ENCODE measurements at places on chromosomes 2 and 18. TPM values are rescaled to one million over a fixed set of nuclear protein-coding genes. Genes with fewer than 3 reads are reported as not detected.

DNA sequence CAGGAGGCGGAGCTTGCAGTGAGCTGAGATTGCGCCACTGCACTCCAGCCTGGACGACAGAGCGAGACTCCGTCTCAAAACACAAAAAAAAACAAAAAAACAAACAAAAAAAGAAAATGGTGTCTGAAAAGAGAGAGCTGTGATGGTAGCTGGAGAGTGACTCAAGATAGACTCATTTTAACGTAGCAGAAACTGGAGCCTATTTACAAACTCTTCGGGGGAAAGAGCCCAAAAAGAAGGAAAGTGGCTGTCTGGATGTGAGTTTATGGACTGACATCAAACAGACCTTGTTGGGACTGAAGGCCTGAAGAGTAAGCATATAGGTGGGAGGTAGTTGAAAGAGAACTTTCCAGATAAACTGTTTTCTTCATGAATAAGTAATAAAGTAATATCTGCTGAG lies 51.8 kb downstream of the LIMS1 start:
- no peak for DNase-seq

GRCh38 chr2:128986867-128987268 lies 668.2 kb upstream of the HS6ST1 start:
- DNase-seq = no peak

LIPG gene
- total RNA-seq = not detected

ARID5A gene
- total RNA-seq = 17.3 TPM

DNA sequence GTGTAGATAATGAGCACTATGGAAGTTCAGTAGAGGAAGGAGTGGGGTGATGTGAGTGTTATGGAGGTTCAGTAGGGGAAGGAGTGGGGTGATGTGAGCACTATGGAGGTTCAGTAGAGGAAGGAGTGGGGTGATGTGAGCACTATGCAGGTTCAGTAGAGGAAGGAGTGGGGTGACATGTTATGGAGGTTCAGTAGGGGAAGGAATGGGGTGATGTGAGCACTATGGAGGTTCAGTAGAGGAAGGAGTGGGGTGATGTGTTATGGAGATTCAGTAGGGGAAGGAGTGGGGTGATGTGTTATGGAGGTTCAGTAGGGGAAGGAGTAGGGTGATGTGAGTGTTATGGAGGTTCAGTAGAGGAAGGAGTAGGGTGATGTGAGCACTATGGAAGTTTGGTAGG lies 116.3 kb upstream of the SMAD7 start:
- DNase-seq = no peak

DNA sequence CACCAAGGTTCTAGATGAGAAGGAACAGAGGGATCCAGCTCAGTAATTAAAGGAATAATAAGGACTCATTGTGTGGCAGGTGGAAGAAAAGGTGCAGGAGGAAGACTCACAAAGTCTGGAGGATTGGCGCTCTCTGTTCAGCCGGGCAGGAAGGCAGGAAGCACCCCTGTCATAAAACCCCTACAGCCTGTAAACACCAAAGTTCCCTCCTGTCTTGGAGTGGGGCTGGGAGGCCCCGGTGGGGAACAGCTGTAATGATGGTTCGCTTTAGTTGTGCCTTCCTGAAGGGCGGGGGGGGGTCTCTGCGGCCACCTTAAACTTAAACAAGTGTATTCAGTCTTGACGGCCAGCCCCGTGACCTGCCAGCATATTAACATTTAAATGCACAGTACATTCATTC lies 84.3 kb downstream of the GBX2 start:
- DNase-seq = no peak

DNA sequence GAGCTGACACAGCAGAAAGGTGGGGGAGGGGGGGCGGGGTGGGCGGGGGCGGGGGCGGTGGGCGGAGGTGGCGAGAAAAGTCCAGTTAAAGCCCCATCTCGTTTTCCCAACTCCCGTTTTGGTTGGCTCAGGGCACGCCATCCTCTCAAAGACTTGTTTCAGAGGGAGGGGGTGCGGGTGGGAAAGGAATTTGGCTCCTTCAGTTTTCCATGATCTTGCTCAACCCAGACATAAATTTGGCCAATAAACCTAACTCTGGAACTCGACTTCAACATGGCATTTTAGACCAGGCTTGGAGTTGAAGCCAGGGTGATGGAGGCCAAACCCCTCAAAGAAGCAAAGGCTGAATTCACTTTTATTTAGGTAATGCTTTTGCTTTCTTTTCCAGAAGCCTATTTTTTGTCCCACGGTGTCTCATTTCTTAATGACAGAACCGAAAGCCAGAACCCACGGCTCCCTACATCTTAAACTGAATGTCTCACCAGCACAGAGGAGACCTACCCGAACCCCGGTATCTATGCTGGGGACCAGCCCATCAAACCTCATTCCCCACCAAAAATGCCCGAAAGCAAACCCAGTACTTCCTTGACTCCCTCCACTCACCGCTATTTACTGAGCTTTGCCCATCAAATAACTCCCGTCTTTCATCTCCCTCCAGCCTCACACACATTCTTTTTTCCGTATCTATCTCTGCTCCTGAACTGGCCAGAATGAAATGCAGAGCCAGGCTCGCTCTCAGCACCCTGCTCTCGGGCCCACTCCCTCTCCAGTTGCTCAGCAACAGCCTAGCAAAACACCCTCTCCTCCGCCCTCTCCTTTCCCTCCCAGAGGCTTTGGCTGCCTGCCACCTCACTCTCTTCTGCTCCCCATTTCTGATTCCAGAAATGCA lies 4.3 kb downstream of the IGFBP5 start:
- peak; percentile 88 for DNase-seq

- DNase-seq = no peak
Measured at GRCh38 chr2:168583064-168583709, 127.1 kb downstream of the CERS6 start.

GRCh38 chr18:7750095-7750663 lies 183.1 kb downstream of the PTPRM start:
- DNase-seq = no peak

SUMO1 gene
- total RNA-seq = 71.2 TPM

- DNase-seq = no peak
Measured at GRCh38 chr2:38217401-38218188, 141.6 kb upstream of the CYP1B1 start.

DNAJB2 gene
- 77.5 TPM for total RNA-seq

GRCh38 chr2:180535289-180535688 lies 445.1 kb upstream of the UBE2E3 start:
- no peak for DNase-seq

DNA sequence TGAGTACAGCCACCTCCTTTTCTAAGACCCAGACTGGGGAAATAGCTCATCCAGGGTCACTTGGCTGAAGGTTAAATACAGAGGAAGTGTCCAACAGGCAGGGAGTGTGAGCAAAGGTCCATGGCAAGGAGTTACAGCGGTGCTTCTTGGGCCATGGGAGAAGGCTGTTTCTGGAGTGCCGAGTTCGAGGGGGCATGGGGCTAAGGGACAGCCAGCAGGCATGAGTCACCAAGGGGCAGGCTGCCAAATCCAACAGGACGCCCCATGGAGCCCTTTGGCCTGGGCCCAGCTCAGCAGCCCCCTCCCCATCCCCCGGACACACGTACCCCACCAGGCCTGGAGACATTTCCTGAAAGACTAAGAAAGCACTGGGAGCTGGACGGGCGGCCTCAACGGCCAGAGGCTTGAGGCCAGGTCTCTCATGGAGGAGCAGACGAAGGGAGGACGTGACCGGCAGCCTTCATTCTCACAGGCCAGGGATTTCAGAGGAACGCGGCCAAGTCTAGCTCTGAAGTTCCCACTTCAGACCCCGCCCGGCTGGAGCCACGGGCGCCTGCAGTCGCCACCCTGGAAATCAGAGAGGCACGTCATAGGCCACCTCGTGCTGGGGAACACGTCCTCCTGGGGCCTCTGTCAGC lies 160.4 kb downstream of the SMAD7 start:
- peak; percentile 84 for DNase-seq

CDC42EP3 gene
- 81.9 TPM for total RNA-seq

DNA sequence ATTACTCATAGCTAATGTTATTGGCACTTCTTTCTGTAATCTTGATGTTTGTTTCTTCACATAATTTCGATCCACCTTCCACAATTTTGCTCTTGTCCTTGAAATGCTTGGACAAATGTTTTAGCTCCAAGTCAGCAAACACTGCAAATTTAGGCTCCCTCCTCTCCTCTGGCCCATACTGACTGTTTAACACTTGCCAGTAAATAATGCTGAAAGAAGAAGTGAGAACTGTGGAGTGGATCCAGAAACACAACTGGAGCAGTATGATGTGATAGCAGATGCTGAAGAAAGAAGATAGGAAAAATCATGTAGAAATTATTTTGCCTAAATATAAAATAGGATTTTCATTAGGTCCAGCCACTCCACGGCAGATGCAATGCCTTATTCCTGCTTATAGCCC lies 415.0 kb upstream of the GYPC start:
- no peak for DNase-seq

DNA sequence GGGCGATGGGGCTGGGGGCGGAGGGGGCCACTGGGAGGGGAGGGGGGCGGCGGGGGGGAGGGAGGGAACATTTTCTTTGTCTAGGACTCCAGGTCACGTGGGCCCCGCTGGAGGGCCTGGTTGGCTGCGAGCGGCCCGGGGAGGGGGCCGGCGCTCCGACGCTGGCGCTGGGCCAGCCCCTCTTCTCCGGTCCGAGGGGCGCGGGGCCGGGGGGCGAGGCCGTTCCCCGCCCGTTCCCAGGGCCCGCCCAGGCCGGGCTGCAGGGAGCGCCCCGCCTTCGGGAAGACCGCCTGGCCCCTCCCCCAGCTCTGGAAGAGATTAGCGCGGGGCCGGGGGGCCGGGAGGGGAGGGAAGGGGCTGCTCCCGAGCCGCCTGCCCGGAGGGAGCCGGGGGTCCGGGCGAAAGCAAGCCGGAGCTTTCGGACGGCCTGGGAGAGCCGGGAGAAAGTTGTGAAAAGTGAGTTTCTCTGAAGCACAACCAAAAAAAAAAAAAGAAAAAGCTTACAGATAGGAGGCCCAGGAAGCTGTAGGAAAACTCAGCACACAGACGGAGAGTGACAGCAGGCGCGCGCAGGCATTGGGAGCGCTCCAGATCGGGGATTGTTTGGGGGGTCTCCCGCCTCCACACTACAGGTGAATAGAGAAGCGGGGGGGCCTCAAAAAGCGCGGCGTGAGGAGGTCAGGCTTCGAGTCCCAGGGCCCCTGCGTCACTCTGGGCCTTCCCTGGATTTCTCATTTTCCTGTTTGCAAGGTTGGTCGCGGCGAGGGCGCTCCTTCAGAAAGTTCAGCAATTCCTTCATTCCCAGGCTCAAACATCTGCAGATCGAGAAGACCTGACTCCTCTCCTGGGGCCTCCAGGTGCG lies 84.1 kb upstream of the POMC start:
- peak; percentile 61 for DNase-seq

NT5DC4 gene
- not detected for total RNA-seq

DNA sequence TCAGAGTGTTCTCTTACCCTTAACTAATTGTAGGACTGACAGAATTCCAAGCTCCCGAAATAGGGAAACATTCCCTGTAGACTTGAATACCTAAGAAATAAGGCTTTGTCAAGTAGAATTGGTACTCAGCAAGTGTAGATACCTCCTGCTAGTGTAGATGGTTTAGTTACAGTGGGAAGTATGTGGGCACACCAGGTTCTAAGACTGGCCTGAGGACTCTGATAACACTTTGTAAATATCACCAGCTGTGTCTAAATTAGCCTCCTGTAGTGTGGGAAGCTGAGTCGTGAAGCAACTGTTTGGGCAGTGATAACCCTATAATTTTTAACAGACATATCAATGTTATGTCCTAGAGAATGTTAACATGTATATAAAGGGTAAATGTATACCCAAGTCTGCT lies 304.5 kb downstream of the SLC8A1 start:
- no peak for DNase-seq

- DNase-seq = no peak
Measured at GRCh38 chr2:39499336-39499735, 62.3 kb upstream of the MAP4K3 start.

DNA sequence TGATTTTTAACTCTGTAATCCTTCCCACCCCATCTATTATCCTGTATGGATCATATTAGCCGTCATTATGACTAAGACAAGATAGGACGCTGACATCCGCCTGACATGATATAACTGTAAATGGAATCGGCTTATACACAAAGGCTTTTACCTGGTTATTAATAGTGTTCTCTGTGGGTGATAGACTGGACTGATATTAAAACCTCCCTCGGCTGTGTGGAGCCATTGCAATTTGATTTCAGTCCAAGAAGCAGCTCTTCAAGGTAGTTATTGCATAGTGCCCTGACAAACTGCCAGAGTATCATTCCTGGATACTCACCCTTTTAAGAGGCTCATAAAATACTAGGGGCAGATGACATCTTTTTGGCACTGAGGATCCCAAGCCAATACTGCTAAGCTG lies 226.1 kb upstream of the HNRNPA3 start:
- no peak for DNase-seq

- DNase-seq = no peak
Measured at GRCh38 chr2:188571543-188572303, 280.0 kb downstream of the GULP1 start.

LINC00305 gene
- total RNA-seq = not detected

- no peak for DNase-seq
Measured at GRCh38 chr18:49976795-49977560, 163.6 kb upstream of the ACAA2 start.

TAF4B gene
- 1.1 TPM for total RNA-seq

- DNase-seq = no peak
Measured at GRCh38 chr2:134420259-134420658, 166.4 kb downstream of the MGAT5 start.

CXCR4 gene
- total RNA-seq = 3.2 TPM

DNA sequence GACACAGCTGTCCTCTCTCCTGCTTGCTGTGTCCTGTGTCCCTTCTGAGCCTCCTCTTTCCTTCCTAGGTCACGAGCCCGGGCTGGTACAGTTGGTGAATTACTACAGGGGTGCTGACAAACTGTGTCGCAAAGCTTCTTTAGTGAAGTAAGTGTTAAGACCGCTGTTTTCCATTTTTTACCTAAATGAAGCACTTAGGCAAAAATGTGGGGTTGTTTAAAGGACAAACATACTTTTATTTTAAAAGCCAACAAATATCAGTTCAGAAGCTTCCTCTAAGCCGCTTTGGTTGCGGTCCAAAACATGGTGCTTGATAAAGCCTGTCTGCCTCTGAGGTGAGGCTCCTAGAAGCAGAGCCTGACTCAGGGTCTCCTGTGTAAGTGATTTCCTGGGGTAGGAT lies 3.9 kb downstream of the TTL start:
- no peak for DNase-seq

DNA sequence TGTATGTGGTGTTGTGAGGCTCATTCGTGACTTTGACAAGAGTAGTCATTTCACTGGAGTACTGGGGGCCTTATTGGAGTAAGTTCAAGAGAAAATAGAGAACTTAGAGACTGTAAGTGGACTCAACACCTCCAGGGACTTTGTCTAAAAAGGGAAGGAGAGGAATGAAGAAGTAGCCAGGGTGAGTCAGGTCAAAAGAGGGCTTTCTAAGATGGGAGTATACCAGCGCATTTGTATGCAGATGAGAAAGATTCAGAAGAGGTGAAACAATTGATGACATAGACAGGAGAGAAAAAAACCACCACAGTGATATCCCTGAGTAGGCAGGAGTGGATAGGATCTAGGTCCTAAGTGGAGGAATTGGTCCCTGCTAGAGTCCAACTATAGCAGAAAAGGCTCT lies 246.8 kb downstream of the IKZF2 start:
- no peak for DNase-seq

VSNL1 gene
- total RNA-seq = 15.8 TPM
